Epithelial cell of proximal tubule (primary cell): ENCODE measurements at places on chromosomes 4 and X.

DNA sequence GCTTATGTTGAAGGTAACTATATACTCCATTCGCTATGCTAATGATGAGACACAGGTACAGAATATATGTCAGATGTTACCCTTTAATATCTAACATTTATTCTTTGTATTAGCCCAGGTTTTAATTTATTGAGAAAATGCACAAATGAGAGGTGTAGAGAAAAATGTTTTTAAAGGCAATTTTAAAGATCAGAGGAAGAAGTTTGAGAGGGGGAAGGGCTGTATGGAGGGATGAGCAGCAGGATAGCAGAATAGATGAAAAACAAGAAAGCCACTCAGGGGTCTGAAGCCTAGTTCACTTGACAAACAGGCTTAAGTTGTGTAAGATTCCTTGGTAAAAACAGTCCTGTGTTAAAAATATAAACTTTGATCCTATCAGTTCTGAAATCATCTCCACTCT is 3.7 kb downstream of the MAB21L2 start:
- DNase-seq, result no peak

DNA sequence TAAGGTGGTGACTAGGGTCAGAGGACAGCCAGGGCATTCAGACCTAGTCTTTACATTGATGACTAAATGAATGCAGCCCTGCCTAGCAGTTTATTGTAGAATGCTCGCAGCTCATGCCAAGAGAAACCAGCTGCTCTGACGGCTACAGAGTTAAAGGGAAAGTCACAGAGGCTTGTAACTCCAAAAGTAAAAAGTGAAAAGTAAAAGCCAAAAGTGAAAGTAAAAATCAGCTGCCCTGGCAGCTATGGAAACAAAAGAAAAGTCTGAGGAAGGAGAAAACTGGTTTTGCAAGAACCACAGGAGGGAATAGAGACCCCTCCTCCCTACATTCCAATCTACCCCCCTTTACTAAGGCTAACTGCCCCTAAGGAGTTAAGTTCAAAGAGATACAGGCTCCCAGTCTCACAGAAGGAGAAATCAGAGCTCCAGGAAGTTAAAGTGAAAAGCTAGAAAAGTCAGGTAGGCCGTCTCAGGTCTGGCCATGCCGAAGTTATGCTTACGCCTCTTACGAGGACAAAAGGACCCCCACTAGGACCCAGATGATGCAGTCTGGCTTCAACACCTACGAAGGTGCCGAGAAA is 6.0 kb downstream of the GAGE10 start:
- DNase-seq, result no peak

DNA sequence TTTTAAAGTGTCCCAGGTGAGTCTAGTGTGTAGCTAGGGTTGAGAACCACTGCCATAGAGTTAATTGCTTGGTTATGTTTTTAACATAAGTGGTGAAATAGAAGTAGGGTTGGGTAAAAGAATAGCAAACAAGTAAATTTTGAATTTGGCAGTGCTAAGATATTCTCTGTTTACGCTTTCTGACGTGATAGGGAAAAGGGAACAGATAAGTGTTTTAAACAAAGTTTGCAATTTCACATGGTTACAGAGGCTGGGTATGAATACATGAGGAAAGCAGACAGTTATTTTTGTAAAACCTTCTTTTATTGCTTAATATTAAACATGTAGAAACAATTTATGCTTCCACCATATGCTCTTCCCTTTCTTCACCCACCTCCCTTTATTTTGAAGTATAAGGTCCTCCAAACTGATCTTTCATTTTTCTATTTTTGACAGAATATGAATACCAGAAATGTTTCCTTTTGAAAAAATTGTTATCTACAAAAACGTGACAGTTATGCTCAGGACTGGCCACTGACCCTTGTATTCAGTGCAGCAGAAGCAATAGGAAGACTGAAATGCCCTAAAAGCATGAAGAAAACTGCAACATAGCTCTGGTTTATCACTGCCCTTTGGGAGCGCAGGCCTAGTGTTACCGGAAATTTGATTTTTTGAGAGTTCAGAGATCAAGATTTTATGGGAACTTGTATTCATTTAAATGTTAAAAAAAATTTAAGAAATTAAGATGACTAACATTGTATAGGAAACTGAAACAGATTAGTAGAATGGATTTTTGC is 214.4 kb upstream of the ARSJ start:
- no peak for DNase-seq

DNA sequence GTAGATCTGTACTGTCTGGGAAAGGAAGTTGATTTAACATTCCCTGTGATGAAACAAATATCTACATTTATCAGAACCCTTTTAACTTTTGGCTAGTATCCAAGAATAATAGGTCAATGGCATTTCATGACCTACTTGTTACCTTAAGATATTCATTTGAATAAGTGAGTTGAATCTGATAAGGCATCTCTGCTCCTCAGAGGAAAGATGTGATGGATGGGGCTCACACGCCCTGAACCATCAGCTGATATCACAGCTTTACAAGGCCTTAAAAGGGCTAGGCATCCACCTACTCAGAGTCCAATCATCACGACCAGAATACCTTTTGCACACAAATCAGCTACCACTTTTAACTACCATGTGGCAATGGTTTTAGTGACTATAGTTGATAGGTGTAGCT is 90.2 kb upstream of the PDLIM3 start:
- DNase-seq, result no peak

DNA sequence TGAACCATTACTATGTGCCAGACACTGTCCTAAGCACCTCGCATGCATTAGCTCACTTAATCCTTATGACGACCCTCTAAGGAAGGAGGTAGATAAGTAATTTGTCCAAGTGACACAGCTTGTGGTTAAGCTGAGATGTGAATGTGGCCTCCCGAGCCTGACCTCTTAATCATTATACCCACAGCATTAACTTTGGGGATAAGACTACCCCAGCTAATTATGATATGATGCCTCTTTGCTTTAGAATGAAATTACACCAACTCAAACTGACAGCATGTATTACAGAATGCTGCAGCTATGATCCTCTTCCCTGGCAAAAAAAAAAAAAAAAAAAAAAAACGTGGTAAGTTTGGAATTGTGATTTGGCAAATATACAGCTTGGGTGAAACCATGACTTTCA is 53.5 kb downstream of the APBB2 start:
- DNase-seq, result no peak

DNA sequence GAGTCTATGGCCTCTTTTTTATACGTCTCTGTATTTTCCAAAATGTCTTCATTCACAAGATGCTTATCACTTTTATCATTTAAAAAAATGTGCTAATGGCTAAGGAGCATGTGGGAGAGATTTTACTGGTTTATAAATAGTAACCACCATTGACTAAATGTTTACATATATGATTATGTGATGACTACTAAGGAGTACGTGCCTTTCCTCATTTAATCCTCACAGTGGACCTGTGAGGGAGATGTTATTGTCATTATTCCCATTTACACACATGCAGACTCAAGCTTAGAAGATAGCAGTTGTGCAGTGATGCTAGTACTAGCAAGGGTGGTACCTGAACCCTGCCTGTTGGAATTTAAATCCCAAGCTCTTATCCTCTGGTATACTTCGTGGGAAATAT is 2.4 kb downstream of the SRD5A3 start:
- DNase-seq, result no peak

GRCh38 chrX:40095583-40096394 is 2.0 kb downstream of the BCOR start:
- no peak for DNase-seq

- no peak for DNase-seq
Measured at GRCh38 chr4:133565379-133565778, 416.3 kb downstream of the PCDH10 start.

- no peak for DNase-seq
Measured at GRCh38 chr4:16685536-16685935, 212.9 kb downstream of the LDB2 start.

DNA sequence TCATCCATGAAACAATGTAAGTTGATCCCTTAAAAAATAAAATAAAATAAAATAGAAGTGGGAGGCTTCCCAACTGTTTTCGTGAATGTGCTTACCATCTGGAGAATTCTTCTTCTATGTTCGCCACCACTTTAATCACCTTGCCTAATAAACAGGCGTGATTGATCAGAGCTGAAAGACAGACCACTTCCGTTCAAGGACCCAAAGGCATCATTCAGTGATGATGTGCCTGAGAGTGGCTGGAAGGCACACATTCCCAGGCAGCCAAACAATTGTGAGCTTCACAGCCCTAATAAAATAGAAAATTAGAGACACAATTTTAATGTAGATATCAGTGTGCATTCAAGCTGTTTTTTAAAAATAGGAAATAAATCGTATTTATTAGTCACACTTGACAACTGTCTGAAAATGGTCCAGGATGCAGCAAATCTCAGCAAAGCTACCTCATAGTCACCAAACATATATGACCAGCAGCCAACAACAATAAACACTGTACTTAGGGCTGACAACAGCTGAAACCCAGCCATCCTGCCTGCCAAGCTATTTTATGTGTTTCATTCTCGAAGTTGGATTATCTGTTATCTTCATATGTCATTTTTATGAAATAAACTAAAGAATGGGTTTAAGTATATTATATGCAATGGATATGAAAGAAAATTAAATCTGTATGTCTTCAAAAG is 163.2 kb upstream of the FAM9B start:
- DNase-seq, result no peak

DNA sequence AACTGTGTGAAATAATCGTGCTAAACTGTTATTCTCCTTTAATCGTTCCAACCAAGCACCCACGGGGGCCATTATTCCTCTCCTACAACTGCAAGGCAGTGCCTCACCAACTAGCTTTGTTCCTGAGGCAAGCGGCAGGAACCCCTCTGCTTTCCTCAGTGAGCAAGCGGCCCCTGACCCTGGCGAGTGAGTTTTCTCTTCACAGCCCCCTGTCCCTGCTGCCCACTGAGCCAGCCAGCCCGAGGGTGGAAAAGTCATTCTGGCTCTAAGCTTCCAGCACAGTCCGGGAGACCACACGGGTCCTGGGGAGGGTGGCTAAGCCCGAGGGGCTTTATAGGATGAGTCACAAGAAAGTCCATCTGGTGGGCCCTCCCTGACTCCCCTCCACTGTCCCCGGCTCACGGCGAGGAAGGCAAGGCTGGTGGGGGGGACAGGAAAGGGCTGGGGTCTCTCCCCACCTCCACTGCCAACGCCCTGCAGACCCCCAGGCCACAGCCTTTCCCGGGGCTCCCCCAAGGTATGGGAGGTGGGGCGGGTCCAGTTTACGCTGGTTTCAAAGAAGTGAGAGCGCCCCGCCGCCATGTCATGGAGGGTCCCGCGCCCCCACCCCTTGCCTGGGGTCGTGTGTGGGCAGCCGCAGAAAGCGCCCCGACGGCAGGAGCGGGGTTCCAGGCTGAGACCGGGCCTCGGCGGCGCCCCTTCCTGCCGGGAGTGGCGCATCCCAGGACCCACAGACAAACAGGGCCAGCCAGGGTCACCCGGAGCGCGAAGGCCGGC is 45.0 kb downstream of the CPLX1 start:
- DNase-seq, result no peak

GRCh38 chr4:137678796-137679195 is 146.5 kb upstream of the PCDH18 start:
- DNase-seq, result peak; percentile 55

- DNase-seq, result no peak
Measured at GRCh38 chr4:99654361-99654761, 3.3 kb downstream of the C4orf54 start.

DNA sequence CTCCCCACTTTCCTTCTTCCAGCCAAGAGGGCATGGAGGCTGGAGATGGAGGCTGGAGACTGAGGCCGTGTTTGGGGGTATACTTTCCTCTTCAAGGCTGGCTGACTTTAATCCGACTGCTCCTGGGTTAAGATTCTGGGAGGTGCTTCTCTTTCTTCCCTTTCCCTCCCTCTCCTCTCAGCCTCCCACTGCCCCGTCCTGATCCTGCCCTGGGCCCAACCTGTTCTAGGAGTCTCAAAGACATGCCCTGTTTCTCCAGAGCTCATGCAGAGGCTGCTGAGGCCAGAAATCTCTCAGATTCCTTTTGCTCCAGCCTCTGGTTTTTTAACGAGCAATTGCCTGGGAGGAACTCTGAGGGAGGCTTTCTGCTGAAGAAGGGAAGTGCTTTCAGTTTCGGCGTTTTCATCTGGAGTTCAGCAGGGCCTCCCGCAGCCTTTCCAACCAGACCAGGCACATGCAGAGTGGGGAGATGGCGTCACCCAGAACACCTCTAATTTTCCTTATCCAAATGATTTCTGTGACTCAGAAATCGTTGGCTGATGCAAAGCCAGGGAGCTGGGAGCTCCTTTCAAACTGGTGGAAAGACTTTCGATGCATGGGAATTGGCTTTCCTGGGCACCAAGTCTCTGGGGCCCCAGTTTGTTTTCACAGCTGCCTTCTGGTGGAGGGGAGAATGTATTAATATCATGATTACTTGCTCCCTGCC is 34.5 kb upstream of the FAM9C start:
- no peak for DNase-seq

DNA sequence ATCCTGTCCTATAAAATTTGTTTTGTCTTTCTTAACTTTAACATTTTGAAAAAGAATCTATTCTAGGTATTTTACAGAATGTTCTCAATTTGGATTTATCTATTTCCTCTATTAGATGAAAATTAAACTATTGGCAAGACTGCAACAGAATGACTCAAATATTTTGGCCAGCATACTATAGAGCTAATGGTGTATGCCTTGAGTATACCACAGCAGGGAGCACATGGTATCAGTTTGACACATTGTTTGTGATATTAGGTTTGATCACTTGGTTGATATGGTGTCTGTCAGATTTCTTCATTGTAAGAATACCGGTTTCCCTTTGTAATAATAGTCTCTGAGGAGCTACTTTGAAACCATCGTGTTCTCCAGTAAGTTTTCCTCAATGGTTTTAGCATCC is 87.8 kb upstream of the NPNT start:
- no peak for DNase-seq

DNA sequence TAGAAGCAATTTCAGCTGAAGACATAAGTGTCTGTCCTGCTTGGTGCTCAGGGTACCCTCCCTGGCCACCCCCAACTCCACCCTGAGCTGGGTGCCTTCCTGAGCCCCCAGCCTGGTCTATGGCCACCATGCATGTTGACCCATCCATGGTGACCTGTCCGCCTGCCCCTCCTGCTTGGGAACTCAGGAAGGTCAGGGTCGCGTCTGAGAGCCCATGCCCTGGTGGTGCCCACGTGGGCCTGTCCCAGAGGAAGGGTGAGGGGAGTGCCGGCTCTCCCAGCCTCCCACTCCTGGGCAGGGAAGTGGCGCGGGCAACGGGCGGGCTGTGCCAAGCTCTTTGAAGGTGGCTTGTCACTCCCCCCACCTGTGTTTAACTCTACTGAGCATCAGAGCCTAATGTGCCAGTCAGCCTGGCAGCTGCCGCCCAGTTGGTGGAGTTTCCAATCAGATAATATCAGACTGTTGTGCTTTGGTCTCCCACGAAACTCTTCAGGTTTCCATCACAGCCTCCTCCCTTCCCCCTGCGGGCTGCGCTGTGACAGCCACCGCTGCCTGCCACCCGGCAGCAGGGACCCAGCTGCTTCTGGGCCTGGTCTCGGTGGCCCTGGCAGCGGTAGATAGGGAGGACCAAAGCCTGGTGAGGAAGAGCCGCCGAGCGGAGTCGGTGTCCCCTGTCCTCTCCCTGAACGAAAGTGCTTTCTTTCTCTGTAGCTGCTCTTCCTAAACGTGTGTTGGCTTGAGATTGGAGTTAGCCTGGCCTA is 4.8 kb downstream of the SH3BP2 start:
- DNase-seq, result no peak
